Activated naive CD8-positive, alpha-beta T cell treated with anti-CD3 and anti-CD28 coated beads, Interleukin-2, amount 10 ng/mL, durations not matched to agents 7 days and 5 days (primary cell): ENCODE measurements at places on chromosomes 4 and X. TPM values are rescaled to one million over a fixed set of nuclear protein-coding genes. Genes with fewer than 3 reads are reported as not detected.

DNA sequence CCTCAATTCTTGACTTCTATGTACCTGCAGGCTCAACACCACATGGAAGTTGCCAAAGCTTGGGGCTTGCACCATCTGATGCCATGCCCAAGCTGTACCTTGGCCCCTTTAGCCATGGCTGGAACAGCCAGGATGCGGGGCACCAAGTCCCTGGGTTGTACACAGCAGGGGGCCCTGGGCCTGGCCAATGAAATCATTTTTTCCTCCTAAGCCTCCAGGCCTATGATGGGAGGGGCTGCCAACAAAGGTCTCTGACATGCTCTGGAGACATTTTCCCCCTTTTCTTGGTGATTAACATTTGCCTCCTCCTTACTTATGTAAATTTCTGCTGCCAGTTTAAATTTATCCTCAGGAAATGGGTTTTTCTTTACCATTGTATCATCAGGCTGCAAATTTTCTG is 1428.1 kb downstream of the C4orf33 start:
- DNase-seq: no peak

DNA sequence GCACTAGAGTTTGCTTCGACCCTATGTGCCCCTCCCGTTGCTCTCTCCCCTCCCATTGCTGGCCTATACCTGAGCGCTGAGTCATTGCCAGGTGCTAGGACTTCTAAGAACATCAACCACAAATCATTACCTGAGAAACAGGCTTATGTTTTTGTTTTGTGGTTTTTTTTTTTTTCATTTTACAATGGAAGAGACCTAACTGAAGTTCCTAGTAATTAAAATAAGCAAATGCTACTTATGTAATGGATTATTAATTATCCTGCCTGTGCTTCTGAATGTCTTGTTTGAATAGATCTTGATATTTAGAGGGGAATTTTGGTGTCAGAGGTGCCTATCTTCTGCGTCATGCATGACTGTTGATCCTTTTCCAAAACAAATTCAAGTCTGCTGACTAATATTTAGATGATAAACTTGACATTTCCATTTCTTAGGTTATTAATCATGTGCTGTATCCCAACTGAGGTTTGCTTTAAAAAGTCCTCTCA is 275.4 kb upstream of the CPEB2 start:
- DNase-seq: no peak

- DNase-seq: no peak
Observed at GRCh38 chr4:56330691-56331090, 56.6 kb downstream of the AASDH start.

GRCh38 chr4:14415146-14415545 is 587.1 kb upstream of the CPEB2 start:
- DNase-seq: no peak

DNA sequence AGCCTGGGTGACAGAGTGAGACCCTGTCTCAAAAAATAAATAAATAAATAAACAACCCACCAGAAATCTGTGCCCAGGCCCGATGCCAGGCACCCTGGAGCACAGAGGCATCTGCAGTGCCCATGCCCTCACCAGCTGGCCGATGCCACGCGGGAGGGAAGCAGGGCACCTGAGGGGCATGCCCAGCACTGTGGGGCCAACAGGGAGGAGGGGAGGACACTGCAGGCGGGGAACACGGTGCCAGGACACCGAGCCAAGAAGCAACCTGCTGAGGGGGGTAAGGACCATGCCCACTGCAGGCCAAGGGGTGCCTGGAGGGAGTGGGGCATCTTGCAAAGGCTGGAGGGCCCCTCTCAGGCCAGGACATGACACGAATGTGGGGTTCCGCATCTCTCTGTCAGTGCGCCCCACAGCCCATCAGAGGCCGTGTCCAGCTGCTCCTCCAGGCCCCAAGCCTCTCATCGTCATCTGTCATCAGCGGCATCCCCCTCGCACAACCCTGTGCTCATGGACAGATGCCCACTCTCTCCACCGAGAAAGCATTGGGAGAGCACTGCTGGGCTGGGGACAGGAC is 13.3 kb upstream of the DUSP9 start:
- DNase-seq: no peak

DNA sequence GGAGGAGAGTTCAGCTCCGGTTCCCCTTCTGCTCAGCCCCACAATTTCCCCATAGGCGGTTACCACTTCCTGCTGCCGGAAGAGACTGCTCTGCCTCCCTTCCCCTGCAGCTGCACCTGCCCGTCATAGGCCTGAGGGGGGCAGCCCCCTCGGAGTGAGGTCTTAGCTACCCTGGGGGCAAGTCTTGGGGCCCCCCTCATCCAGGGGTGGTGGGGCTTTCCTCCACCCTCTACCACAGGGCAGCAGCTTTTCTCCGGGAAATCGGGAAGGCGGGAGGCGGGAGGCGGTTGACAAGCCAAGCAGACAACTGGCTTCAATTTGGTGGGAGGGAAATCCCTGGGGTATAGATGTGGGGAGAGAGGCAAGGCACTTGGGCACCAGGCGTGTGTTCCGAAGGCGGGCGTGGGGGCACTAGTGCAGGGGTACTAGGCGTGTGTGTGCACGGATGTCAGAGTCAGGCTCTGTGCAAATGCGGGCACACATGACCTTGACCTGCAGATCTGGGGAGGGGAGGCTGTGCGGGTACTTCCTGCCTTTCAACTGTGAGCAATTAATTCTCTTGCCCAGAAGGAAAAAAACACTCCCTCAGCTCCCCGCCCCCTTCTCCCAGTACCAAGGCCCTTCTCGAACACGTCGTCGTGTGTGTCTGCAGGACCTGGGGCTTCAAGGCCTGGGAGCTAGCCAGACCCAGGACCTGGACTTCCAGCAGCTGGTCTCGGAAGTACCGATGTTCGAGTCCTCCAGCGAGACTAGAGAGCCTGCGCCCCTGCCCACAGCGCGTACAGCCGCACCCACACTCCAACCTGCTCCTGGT is 1.0 kb upstream of the ARHGAP4 start:
- peak; percentile 75 for DNase-seq

GRCh38 chrX:118632862-118633261 is 94.5 kb upstream of the IL13RA1 start:
- DNase-seq: no peak

DNA sequence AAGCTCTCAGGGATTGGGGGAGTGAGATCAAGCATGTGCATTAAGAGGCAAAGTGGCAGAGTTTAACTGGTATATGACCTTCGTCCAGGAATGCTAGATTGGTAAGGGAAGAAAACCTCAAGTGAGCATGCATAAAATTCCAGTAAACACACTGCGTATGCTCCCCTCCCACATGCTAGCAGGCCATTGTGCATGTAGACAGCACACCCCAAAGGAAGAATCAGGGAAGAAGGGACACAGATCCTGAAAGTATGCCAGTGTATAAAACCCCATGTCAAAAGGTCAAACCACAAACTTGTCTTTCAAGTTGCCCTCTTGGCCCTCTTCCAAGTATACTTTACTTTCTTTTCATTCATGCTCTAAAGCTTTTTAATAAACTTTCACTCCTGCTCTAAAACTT is 405.2 kb upstream of the CNKSR2 start:
- no peak for DNase-seq

DNA sequence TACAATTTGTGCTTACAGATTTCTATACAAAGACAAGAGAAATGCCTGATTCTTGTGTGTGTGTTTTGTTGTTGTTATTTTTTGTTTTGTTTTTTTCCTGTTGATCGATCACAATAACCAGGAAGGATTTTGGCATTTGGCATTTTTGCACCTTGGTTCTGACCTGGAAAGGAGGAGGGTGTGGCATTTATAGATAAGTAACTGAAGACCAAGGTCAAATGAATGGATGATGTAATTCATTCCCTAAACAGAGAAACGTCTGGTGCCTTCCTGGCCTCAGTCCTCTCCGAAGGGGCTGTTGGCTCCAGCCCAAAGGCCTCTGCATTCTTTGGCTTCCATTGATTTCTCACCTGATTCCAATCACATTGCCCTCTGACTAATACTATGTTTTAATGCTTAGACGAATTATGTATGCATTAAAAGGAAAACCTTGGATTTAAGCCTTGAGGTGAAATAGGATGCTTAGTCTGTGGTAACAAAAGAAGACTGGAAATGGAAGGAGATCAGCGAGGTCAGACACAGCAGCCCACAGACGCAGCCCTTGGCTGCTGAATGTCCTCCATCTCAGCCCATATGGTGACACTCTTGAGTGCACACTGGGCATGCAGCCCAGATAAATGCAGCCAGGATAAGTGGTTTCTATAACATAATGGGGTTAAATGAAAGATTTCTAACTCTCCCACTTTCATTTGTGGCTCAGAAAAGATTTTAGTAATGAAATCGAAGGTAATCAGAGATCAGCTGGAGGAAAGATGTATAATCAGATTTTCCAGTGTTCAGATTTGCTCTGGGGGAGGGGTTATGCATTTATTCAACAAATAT is 60.5 kb upstream of the TRIM2 start:
- no peak for DNase-seq

The XKRX gene
- 0.23 TPM for total RNA-seq

The BCLAF3 gene
- 8.0 TPM for total RNA-seq

The OTC gene
- total RNA-seq: not detected

The PSAPL1 gene
- total RNA-seq: not detected

The KLB gene
- not detected for total RNA-seq

The PRSS48 gene
- not detected for total RNA-seq

The NPY2R gene
- total RNA-seq: not detected

The ABCG2 gene
- 0.67 TPM for total RNA-seq

The PDZD4 gene
- 1.1 TPM for total RNA-seq

The EMCN gene
- total RNA-seq: not detected
